Liver (tissue), 10 donors: ENCODE measurements at places on chromosomes 11 and 22. TPM values are rescaled to one million over a fixed set of nuclear protein-coding genes. Genes with fewer than 3 reads are reported as not detected.

UBQLN3 gene
- not detected for polyA plus RNA-seq

IRAG1 gene
- 0.29 TPM for polyA plus RNA-seq

DNA sequence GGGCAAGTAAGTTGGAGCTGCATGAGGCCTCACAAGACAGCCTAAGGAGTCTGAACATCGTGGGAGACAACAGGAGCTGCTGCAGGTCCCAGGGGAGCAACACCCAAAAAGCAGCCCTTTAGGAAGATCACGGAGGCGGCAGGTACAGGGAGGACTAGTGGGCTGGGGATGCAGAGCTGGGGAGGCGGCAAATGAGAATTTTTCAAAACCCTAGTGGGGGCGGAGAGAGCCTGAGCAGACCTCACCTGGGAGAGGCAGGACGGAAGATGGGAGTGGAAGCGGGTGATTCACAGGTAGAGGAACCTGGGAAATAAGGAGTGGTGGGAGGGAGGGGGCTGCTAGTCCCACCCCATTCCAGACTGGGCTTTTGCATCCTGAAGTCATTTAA, 42.1 kb downstream of the DKK3 start:
- DNase-seq = no peak
- H3K4me3 ChIP-seq = no peak overlapping the region
- peaks cover 28% of the 10 kb centered on the region for H3K4me1 ChIP-seq
- no peaks in the 10 kb centered on the region for H3K27me3 ChIP-seq

CCDC188 gene
- polyA plus RNA-seq = not detected

TRPM5 gene
- not detected for polyA plus RNA-seq

DNA sequence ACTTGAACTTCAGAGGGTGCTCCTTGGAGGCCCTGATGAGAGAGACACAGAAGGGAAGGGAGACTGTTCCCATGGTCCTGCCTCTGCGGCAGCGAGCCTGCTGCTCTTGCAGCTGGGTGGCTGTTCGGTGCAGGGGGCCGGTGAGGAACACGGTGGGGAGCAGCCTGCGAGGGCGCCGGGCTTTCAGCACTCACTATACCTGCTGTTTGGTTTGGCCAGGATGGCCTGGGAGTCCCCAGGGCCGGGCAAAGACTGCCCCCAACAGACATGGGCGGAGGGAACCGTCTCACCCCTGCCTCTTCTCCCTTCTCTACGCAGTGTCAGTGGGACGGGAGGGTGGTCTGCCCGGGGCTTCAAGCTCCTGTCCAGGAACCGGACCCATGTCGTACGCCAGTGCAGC, 58.0 kb upstream of the PRODH start:
- H3K27me3 ChIP-seq = no peaks in the 10 kb centered on the region
- no peak for DNase-seq
- H3K4me1 ChIP-seq = peaks cover 5% of the 10 kb centered on the region
- no peak overlapping the region for H3K27ac ChIP-seq
- no peaks in the 10 kb centered on the region for H3K36me3 ChIP-seq
- no peak overlapping the region for H3K4me3 ChIP-seq

- no peak overlapping the region for H3K4me3 ChIP-seq
- H3K36me3 ChIP-seq = no peaks in the 10 kb centered on the region
- H3K27ac ChIP-seq = peak overlapping the region; percentile 20
- peaks cover 17% of the 10 kb centered on the region for H3K4me1 ChIP-seq
- H3K27me3 ChIP-seq = no peaks in the 10 kb centered on the region
- DNase-seq = no peak
These were observed 2.4 kb upstream of the LRP4 start for GRCh38 chr11:46920755-46921154.

DNA sequence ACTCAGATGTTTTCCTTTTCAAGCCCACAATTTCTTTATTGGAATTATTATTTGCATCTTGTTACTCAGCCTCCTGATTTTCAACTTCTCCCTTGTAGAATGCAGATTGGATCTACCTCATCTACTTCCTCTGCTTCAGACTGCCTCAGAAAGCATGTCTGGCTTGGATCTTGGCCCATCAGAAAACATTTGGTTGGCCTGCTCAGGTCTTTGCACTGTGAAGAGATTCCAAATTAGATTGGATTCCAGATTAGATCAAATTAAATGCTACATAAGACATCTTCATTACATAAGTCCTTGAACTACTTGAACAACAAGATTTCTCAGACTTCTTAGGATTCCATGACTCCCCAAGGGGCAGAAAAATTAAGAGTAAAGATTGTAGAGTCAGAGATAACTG, 358.0 kb downstream of the DLG2 start:
- DNase-seq = no peak
- no peak overlapping the region for H3K4me3 ChIP-seq
- no peaks in the 10 kb centered on the region for H3K36me3 ChIP-seq
- H3K4me1 ChIP-seq = no peaks in the 10 kb centered on the region

DNA sequence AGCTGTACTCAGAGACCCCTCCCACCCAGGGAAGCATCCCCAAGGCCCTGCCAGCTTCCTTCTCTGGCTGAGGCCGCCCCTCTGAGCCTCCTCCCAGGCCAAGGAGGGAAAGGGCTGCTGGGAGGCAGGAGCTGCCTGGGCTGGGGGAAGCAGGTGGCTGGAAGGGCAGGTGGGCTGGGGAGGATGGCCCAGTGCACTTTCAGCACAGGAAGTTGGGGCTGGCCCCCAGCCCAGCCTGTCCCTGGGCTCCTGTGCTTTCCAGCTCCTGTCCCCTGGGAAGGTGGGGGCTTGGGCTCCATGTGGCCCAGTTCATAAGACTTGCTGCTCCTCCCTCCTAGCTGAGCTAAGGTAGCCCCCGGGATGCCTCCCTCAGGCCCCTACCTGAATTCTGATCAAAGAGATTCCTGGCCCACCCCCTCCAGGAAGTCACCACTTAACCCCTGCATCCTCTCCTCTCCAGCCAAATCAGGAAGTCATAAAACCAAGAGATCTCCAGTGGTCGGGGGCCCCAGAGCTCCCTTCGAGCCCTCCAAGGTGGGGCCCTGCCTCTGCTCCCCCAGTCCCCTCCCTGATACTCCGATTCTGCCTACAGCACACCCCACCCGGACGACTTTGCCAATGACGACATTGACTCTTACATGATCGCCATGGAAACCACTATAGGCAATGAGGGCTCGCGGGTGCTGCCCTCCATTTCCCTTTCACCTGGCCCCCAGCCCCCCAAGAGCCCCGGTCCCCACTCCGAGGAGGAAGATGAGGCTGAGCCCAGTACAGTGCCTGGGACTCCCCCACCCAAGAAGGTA, 4.9 kb downstream of the PPP1CA start:
- peaks cover 36% of the 10 kb centered on the region for H3K36me3 ChIP-seq
- peaks cover 25% of the 10 kb centered on the region for H3K4me1 ChIP-seq
- no peak overlapping the region for H3K27ac ChIP-seq
- DNase-seq = no peak

DNA sequence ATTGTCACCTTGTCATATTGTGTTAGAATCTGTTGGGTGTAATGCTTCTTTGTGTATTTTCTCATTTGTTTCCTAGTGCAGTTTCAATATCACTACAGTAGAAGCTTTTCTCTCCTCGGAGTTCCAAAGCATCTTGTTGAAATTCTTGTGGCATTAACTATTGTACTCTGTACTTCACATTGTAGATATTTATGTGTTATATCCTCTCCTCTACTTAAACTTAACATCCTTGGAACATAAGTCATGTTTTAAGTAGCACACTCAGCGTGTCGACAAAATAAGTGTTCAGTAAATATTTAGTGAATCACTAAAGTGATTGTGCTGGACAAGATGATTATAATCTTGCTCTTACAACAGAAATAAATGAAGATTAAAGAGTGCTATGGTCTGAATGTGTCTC, 201.7 kb downstream of the ARHGAP42 start:
- H3K4me3 ChIP-seq = no peak overlapping the region
- peaks cover 13% of the 10 kb centered on the region for H3K4me1 ChIP-seq
- no peak overlapping the region for H3K27ac ChIP-seq
- H3K27me3 ChIP-seq = no peaks in the 10 kb centered on the region

DNA sequence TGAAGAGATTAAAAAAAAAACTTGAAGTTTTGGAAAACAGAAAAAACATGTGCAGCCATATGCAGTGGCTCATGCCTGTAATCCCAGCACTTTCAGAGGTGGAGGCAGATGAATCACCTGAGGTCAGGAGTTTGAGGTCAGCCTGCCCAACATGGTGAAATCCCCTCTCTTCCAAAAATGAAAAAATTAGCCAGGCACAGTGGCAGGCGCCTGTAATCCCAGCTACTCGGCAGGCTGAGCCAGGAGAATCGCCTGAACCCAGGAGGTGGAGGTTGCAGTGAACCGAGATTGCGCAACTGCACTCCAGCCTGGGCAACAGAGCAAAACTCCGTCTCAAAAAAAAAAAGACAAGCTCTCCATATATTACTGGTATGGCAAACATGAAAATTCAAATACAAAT, 7.6 kb downstream of the DLG2 start:
- no peak overlapping the region for H3K27ac ChIP-seq
- no peaks in the 10 kb centered on the region for H3K36me3 ChIP-seq
- no peaks in the 10 kb centered on the region for H3K4me1 ChIP-seq
- H3K27me3 ChIP-seq = no peaks in the 10 kb centered on the region
- no peak for DNase-seq

GRCh38 chr11:60985991-60986915, 14.8 kb downstream of the CD6 start:
- no peaks in the 10 kb centered on the region for H3K36me3 ChIP-seq
- H3K27ac ChIP-seq = no peak overlapping the region
- H3K4me3 ChIP-seq = no peak overlapping the region

SLC35F2 gene
- polyA plus RNA-seq = 0.69 TPM

MYBPC3 gene
- 0.01 TPM for polyA plus RNA-seq

ELP4 gene
- 6.0 TPM for polyA plus RNA-seq

DNA sequence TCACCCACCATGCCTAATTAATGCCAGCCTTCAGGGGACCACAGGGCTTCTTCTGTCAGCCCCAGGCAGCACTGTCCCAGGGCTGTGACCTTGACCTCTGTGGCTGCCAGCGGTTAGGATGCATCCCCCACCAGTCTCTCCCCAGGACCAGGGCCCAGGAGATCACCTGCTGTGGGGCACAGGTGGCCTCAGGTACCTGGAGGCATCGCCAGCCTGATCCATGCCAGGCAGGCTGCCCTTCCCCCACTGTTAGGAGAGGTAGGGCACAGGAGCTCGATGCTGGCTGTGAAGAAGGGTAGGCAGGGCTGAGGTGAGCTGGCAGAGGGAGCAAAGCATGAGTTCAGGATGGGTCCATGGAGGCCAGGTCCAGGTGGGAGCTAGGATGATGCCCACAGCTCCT, 16.7 kb upstream of the MDK start:
- no peak for DNase-seq
- no peaks in the 10 kb centered on the region for H3K27me3 ChIP-seq
- no peak overlapping the region for H3K4me3 ChIP-seq
- no peaks in the 10 kb centered on the region for H3K4me1 ChIP-seq
- H3K36me3 ChIP-seq = peaks cover 2% of the 10 kb centered on the region

- no peak for DNase-seq
- H3K4me1 ChIP-seq = no peaks in the 10 kb centered on the region
- H3K36me3 ChIP-seq = no peaks in the 10 kb centered on the region
- H3K4me3 ChIP-seq = no peak overlapping the region
- no peak overlapping the region for H3K27ac ChIP-seq
These were observed 65.0 kb downstream of the PARVB start for GRCh38 chr22:44088976-44089570.

DNA sequence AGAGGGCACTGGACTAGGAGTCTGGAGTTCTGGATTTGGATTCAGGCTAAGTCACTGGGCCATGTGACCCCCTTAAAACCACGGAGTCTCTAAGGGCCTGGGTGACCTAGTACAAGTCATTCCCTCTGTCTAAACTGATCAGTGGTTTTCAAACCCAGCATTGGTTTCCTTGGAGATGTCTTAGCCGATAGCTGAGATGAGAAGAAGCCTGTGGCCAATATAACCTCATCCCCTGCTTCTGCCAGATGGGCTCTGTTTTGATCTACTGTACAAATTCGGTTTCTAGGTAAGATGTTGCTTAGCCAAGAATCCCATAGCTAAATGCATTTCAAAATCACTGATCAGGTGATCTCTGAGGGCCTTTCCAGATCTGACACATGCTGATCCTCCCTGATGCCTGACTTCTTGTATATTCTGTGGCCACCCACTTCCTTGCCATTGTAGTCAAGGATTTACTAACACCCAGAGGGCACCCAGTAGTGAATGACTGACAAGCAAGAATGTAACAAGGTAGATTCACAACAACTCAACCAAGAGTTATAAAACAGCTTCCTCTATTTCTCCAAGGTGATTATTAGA, 53.1 kb downstream of the GALNT18 start:
- no peaks in the 10 kb centered on the region for H3K4me1 ChIP-seq
- DNase-seq = no peak
- H3K27me3 ChIP-seq = no peaks in the 10 kb centered on the region
- H3K4me3 ChIP-seq = no peak overlapping the region
- H3K27ac ChIP-seq = no peak overlapping the region

- no peaks in the 10 kb centered on the region for H3K27me3 ChIP-seq
- no peaks in the 10 kb centered on the region for H3K36me3 ChIP-seq
- peaks cover 60% of the 10 kb centered on the region for H3K4me1 ChIP-seq
- DNase-seq = no peak
These were observed 25.3 kb upstream of the KRTAP5-6 start for GRCh38 chr11:1671658-1672057.

DNA sequence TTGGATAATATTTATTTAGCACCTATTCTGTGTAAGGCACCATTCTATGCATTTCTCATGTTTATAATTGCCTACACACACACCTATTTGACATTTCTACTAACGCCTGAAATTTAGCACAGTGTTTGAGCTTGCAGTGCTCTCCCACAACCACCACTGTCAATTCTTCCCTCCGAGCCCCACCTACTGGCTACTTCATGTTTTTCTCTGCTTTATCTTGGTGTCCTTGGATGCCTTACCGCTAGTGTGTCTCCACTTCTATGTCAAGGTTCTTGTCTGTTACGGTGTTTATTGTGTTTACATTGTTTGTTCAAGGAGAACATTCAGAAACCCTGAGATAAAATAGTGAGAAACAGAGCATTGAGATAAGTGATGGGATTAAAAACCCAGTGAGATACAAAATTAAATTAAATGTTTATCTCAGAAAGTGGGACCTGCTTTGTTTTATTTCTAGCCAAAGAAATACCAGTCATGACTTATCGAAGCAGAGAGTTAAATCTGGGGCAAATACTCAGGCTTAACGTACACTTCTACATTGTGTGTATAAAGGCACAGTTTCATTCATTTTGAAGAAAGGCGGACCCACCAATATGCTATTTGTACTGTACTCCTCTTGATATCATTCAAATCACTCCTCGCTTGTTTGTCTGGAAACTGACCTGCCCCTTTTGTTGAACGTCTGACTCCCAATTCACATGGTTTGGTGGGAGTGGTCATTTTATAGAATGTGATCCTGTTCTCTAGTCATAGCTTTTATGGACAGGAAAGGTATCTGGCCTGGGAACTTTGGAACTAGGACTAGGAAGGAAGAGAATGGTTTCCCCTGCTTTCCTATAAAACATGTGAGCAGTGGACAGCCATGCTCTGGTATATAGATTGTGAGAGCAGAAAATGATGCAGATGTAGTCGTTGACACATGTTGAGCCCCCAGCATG, 39.2 kb upstream of the SLC36A4 start:
- no peak overlapping the region for H3K27ac ChIP-seq
- DNase-seq = no peak
- H3K4me1 ChIP-seq = no peaks in the 10 kb centered on the region
- H3K27me3 ChIP-seq = no peaks in the 10 kb centered on the region
